ENCODE measurements at places on chromosomes 1 and 21.

- no peak for DNase-seq
Measured at GRCh38 chr1:33047290-33047689, 10.6 kb upstream of the AK2 start.

DNA sequence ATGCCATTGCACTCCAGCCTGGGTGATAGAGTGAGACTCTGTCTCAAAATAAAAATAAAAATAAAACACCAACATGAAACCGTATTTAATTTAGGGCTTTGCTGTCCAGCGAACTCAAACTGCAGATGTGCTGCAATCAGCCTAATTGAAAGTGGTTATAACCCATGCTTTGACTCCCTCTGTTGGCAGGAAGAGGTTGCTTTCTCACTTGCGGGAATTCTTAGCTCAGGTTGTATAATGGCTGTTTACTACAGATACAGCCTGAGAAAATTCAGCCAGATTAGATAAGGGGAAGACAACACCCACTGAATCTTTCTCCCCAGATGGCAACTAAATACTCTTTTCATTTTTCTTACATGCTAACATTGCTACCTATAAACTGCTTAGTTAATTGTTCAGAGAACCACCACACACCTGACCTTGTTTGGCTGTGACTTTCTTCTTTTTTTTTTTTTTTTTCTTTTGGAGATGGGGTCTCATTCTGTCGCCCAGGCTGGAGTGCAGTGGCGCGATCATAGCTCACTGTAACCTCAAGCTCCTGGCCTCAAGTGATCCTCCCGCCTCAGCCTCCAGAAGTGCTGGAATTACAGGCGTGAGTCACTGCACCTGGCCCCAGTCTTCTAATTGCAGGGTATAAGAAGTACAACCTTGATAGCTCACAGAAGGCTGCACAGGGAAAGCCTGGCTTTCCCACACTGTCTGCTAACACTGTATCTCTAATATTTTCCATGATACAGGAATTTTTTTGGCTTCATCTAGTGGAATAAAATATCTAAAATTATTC, 34.6 kb downstream of the DNTTIP2 start:
- no peak for DNase-seq

DNA sequence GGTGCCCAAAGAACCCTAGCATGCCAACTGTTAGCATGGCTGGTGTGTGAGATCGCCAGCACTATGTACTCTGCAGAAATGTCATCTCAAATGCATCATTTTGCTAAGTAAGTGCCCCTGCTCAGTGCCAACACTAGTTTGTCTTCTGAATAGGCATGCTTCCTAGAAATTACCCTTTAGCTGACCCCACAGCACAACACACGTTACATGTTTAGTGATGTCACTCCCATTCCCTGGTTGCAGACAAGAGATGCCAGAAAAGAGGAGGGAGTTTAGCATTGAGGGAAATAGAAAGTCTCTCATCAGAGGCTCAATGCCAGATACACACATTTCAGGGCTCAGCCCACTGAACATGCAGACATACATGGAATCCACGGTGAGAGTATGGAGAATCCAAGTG, 9.3 kb upstream of the ST6GALNAC3 start:
- no peak for DNase-seq

DNA sequence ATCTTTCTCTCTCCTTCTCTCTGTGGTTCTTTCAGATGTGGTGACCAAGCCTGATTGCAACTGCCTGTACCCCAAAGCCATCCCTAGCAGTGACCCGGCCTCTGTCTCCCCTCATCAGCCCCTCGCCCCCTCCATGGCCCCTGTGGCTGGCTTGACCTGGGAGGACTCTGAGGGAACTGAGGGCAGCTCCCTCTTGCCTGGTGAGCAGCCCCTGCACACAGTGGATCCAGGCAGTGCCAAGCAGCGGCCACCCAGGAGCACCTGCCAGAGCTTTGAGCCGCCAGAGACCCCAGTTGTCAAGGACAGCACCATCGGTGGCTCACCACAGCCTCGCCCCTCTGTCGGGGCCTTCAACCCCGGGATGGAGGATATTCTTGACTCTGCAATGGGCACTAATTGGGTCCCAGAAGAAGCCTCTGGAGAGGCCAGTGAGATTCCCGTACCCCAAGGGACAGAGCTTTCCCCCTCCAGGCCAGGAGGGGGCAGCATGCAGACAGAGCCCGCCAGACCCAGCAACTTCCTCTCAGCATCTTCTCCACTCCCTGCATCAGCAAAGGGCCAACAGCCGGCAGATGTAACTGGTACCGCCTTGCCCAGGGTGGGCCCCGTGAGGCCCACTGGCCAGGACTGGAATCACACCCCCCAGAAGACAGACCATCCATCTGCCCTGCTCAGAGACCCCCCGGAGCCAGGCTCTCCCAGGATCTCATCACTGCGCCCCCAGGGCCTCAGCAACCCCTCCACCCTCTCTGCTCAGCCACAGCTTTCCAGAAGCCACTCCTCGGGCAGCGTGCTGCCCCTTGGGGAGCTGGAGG, 12.7 kb downstream of the CSF1 start:
- no peak for DNase-seq

- DNase-seq, result no peak
Measured at GRCh38 chr1:8873001-8873400, 5.5 kb downstream of the ENO1 start.

- DNase-seq, result no peak
Measured at GRCh38 chr1:116680752-116681151, 13.2 kb upstream of the IGSF3 start.

- DNase-seq, result no peak
Measured at GRCh38 chr21:26207021-26207420, 36.5 kb upstream of the APP start.

DNA sequence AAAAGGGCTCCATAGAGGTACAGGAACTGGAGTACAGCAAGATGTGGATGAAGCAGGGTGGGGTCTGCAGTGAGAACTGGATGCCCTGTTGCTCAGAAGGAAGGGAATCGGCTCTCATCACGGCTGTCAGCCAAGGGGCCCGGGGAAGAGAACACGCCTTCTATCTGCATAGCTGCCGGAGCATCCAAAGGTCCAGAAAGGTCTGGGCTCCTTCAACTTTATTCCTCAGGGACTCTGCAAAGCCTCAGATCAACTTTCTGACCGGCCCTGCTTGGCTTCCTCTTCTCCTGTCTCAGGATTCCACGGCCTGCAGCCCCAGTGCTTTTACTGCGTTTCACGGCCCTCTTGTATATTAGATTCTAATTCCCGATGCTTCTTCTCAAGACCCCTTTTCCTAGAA, 34.8 kb downstream of the KRTAP19-8 start:
- DNase-seq, result no peak

DNA sequence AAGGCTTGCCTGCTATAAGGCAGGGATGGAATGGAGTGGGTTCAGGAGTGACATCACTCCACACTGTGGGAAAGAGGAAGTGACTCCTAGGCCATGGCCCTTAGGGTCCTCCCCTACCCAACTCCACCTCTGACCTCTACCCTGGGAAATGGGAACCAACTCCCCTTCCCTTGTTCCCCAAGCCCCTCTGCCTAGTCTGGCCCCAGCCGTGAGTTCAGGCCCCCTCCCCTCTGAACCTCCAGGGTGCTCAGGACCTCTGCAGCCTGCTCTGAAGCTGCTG, 3.8 kb upstream of the GUCA2A start:
- no peak for DNase-seq

GRCh38 chr1:204258213-204259115, 44.7 kb upstream of the GOLT1A start:
- DNase-seq, result no peak

GRCh38 chr1:93552741-93553455, 105.0 kb downstream of the FNBP1L start:
- no peak for DNase-seq

GRCh38 chr1:25675729-25676476, 59.3 kb downstream of the MAN1C1 start:
- DNase-seq, result peak; percentile 35

DNA sequence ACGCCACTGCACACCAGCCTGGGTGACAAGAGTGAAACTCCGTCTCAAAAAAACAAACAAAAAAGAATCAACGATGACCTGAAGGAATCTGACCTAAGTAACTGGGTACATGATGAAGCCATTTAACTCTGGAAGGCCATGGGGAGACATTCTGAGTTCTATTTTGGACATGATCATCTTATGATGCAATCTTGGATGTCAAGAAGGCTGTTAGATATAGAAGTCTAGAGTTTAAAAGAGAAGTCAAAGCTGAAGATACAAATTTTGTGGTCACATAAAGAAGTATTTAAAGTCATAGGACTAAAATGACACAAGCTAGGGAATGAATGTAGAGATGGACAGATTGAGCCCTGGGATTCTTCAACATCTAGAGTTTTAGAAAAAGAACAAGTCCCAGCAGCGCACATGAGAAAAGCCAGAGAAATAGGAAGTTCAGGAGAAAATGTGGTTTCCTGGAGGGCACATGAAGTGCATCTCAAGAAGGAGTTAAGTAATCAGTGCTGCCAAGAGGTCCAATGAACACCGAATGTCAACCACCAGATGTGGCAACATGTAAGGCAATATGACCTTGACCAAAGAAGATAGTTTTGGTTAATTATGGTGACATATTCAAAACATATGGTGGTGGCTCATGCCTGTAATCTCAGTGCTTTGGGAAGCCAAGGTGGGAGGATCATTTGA, 26.8 kb downstream of the ELK4 start:
- no peak for DNase-seq

DNA sequence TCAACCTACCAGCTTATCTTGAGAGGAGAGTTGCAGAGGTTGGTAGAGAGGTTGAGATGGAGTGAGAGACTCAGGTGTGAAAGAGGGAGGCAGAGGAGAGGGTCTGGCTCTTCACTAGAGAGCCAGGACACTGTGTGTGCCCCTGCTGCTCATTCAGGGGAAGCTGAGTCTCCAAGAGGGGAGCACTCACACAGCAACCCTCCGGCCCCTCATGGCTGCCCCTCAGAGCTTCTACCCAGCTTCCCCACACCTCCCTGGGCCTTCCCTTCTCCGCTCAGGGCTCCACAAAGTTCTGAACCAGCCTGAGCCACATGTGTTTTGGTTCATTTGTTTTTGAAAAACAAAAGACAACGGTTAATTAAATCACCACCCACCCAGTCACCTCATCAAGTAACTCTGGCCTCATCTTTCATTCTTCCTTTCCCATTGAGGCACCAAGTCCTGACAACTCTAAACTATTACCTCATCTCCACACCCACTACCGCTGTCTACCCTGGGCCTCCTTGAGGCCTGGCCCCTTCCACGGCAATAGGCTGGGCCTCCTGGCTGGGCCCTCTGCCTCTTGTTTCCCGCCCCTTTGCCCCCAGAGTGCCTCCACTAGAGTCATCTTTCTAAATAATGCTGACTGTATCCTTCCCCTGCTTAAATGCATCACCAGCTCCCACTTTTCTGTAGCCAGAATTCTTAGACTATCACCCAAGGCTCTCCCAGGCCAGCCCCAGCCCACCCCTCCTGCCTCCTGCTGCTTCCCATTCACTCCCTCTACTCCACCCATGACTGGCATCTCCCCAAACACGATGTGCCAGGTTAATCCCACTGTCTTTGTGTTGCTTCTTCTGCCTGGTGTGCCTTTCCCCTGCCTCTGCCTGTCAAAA, 33.0 kb downstream of the TNNT2 start:
- no peak for DNase-seq

DNA sequence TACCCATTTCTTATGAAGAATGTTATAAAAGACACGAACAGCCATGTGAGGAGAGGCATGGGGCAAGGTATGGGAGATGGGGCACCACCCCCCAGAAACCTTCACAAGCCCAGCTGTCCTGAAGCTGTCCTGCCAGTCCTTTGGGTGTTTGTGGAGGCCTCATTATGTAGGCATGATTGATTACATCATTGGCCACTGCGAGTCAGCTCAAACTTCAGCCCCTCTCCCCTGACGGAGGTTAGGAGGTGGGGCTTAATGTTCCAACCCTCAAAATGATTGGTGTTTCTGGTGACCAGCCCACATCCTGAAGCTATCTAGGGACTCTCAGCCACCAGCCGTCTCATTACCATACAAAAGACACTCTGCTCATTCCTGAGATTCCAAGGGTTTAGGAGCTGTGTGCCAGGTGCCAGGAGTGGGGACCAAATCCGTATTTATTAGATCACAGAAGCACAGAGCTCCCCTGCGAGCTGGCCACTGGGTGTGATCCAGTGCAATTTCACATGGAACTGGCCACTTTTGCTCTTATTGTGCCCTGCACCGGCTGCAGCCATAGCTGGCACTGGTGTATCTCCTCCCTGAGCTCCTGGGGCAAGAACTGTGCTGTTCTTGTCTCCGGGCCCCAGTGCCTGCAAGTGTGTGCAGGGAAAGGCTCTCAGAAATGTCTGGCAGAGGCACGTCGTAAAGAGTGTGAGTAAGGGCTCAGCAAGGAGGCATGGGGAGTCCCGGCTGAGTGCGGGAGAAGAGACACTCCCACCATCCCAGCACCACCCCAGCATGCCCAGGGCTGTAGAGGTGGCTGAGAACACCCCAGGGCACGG, 10.5 kb downstream of the KIAA1614 start:
- DNase-seq, result no peak

DNA sequence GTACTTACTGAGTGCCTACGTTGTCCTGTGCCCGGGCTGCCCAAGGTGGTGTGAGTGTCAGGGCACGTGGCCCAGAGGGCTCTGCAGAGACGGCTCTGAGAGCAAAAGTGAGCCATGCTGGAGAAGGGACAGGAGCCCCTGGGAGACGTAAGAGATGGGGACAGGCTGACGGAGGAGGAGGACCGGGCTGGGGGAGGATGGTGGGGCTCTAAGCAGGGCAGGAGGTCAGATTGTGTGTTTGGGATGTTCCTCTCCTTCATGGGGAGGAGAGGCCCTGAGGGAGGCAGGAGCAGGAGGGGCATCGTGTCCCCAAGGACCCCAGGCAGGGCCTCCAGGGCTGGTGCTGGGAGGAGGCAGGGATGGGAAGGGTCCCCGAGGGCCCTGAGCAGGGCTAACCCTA, 158.9 kb downstream of the PCBP3 start:
- no peak for DNase-seq

- DNase-seq, result no peak
Measured at GRCh38 chr1:38073534-38074301, 27.1 kb upstream of the POU3F1 start.

- no peak for DNase-seq
Measured at GRCh38 chr21:30986965-30987364, 51.3 kb downstream of the KRTAP19-8 start.

DNA sequence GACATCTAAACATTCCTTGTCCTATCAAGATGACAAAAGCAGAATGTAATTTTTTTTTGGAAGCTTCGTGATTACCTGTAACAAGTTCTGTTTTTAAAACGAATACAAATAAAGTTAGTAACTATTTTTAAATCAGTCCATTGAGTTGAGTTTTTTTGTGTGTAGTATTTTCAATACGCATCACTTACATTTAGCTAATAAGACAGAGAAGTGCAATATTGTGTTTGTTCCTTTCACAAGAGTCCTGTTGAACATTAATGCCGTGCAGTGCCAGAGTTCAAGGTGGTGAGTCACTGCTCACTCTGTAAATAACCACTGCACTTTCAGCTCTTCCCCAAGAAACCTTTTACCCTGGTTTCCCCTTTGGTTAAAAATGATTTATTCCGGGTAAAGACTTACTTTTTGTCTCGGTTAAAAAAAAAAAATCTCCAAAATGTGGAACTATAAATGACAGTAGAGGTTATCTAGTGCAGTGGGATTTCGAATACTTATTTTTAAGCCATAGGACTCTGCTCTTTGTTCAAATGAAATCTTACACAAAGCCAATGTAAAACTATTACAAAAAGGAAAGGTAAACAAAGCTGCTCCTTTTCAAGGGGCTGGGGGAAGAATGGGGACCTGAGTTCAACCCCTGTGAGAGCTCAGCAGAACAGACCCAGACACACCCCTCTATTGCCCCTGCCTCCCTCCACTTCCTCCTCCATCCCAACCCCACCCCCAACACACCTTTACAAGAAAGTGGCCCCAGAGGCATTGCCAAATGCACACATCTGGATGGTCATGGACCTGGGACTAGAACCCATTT, 14.8 kb upstream of the NCMAP start:
- DNase-seq, result no peak

- no peak for DNase-seq
Measured at GRCh38 chr1:2431103-2431502, 18.7 kb upstream of the PEX10 start.
